ENCODE measurements at places on chromosomes 4 and X.

DNA sequence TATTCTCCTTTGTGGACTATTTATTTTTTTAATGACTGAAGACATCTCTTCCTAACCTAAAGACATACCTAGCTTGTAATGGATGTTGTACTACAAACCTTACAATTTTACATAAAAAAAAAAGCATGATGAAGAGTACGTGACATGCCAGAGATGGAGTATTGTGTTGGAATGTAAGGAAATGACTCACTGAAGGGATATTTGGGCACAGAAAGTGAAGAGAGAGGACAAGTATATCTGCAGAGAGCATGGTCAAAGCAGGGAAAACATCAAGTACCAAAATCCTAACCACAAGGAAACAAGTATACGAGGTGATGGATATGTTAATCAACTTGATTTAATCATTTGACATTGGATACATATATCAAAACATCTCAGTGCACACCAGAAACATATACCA is 1051.4 kb upstream of the PRKX start:
- DNase-seq: no peak

GRCh38 chrX:43108828-43109227 is 330.9 kb upstream of the PPP1R2C start:
- DNase-seq: no peak

- no peak for DNase-seq
Measured at GRCh38 chr4:14841801-14842768, 160.2 kb upstream of the CPEB2 start.

- no peak for DNase-seq
Measured at GRCh38 chr4:180153587-180153986, 2089.6 kb upstream of the TENM3 start.

DNA sequence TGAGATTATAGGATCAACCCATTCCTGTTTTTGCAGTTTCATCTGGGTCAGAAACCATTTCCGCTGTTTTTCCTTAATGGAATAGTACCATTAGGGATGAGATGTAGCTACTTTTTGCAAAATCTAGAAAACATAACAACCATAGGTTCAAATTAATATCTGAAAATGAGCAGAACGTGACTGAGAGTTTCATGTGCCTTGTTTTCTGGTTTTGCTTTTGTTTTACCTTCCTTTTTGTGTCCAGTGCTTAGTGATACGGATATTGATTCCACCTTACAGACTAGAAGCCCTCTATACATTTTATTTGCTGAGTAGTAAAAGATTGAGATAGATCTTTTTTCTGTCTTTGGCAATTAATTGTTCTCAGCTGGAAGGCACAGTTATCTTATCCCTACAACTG is 46.5 kb downstream of the SNX25 start:
- DNase-seq: no peak

DNA sequence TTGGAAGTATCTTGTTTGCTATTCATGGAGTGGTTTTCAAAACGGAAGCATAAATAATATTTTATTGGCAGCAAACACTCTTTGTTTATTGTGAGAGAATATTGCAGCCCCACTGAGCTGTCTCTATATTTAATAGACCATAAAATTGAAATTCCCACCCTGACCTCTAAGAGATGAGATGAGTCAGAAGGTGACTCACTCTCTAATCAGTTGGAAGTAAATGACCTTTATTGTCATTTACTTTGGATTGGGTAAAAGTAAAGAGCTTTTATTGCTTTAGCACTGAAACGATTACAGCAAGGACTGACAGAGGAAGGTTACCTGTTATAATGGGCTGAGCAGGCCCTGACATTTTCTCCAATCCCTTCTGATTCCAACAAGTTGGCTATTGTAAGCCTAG is 55.0 kb downstream of the SYTL5 start:
- DNase-seq: no peak

DNA sequence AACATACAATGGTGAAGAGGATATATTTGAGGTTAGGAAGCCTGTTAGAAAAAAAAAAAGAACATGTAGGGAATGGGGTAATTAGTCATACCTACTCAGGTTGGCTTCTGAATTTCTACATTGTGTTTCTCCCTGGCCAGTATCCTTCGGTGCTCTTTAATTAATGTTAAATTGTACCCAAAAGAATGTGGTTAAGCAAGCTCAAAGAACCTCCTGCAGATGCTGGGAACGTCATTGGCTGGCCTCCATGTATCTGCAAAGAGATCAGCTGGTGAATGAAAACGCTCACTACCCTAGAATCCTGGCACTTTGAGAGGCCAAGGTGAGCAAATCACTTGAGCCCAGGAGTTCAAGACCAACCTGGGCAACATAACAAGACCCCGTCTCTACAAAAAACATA is 942.3 kb upstream of the PRKX start:
- no peak for DNase-seq

DNA sequence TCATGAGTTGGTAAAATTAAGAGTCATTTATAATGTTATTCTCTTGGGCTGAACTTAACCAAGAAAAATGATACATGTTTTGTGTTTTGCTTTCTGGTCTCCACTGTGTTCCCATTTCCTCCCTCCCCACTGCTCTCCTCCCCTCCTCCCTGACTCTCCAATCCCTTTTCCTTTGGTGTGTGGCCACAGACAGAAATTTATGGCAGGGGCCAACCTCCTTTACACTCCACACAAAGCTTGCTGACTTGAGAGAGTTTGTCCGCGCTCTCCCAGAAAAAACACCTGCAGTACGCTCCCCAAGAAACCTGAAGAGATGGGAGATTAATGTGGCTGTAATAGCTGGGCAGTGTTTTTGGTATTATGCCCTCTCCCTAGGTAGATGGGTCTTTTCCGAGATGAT is 88.9 kb downstream of the ALPK1 start:
- DNase-seq: no peak

- no peak for DNase-seq
Measured at GRCh38 chrX:101430457-101431078, 22.5 kb downstream of the HNRNPH2 start.

- DNase-seq: no peak
Measured at GRCh38 chr4:140819610-140820009, 63.4 kb upstream of the TBC1D9 start.

DNA sequence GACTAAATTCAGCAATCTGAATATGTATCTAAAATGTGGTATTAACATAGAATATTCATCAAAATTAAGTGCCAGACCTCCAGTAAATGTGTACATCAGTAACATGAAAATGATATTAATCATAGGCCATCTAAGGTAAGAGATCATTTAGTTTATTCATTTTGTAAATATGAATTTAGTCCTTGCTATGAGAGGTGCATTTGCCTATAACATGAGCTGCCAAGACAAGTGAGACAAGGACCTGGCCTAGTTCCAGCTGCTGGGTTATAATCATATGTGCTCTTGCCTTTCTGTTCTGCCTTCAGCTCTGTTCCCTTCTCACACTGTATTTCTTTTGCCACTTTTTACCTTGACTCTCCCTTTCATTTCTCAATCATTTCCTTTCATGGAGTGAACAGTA is 160.0 kb downstream of the STIM2 start:
- no peak for DNase-seq

DNA sequence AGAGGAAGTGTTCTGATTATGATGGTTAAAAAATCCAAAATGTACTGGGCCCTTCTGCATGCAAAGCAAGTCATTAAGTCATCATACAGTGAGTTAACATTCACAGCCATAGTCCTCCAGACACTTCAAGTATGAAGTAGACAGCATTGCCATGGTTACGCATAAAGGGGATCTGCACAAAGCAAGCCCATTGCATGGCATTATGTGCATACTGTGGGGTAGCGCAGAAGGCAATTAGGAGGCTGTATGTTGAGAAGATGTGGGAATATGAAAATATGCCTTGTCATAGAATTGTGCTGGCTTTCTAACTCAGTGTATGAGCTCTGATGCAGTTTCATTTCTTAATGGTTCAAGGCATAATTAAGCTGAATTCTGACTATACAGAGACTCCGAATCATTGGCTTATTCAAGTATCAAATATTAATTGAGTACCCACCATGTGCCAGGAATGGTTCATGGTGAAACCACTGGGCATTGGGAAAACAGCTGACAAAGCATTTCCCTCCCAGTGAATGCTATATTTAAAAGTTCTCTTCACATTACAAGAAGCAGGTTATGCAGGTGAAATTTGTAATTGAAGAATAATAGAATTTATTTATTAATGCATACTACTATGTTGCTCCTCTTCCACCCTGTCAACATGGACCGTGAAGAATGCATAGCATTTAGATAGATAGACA is 588.9 kb downstream of the ZNF674 start:
- no peak for DNase-seq

GRCh38 chr4:163550869-163551267 is 56.4 kb downstream of the TMA16 start:
- DNase-seq: no peak

- DNase-seq: no peak
Measured at GRCh38 chr4:26062215-26062614, 148.2 kb downstream of the SMIM20 start.

- no peak for DNase-seq
Measured at GRCh38 chr4:95641571-95641970, 92.8 kb upstream of the UNC5C start.

GRCh38 chrX:69156638-69157037 is 8.6 kb downstream of the PJA1 start:
- no peak for DNase-seq

DNA sequence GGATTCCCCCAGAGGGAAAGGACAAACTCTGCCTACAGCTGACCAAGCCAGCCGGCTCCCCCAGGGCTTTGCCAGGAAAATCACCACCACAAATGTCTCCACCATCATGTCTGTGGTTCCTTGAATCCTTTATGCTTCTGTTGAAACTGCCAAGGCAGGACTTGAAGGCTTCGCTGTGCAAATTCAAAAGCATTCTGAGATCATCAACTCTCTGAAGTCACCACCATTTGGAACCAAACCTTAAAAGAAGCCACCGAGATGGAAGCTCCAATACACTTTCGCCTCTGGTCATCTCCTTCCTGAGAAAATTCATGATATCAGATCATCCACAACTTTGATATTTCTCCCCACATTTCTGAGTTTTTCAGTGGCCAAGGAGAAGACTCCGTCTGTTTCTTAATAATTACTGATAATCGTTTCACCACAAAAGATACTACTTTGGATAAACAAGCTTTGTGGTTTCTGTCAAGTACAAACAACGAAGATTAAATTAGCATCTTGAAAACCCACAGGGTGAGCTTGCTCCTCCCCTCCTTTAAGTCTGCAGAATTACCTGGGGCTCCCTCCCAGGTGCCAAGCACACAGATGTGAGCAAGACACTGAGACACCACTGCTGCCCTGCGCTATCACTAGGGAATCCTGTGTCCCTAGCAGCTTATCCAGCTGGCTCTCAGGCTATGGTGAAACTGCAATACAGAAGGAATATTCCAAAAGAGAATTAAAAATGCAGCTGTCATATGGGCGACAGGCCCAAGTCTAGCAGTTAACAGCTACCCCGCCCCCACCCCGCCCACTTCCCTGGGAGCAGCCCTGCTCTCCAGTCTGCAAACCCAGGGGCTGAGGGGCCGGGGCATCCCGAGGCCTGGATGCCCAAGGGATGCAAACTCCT is 125.0 kb upstream of the TBL1X start:
- no peak for DNase-seq

GRCh38 chr4:67869580-67870190 is 14.1 kb downstream of the TMPRSS11D start:
- DNase-seq: no peak

GRCh38 chrX:119121341-119121740 is 6.3 kb downstream of the KIAA1210 start:
- no peak for DNase-seq

GRCh38 chr4:133268205-133268604 is 119.1 kb downstream of the PCDH10 start:
- DNase-seq: no peak

DNA sequence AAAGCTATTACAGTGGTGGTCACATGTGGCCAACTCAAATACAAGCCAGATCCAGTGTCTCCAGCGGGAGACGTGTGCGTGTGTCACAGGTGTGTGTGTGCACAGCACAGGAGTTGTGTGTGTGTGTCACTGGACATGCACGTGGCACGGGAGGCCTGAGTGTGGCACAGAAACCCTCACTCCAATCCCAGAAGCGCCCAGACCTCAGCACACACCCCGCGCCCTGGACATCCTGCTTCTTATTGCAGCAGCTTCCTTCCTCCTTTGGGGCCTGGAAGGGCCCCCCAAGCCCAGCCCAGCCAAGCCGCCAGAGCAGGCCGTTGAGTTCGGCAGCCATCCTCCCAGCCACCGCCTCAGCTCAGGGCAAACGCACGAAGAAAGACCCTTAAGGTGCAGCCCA is 37.9 kb downstream of the ACOX3 start:
- DNase-seq: no peak

DNA sequence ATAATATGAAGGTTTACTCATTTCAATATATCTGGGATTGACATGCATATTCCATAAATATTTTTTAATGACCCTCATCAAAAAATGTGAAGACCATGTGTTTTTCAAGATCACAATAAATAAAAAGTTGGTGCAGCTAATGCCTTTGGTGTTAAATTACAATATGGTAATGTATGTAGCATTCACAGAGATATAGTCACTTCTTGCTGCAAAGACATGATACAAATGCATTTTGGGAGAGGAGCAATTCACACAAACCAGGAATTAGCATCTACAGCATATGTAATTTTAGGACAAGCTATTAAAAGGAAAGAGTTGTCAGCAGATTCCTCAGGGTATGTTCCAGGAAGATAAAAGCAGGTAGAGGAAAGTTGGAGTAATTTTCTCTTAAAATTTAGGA is 734.5 kb upstream of the HTR2C start:
- DNase-seq: no peak

- no peak for DNase-seq
Measured at GRCh38 chrX:5236096-5236495, 992.6 kb downstream of the NLGN4X start.

DNA sequence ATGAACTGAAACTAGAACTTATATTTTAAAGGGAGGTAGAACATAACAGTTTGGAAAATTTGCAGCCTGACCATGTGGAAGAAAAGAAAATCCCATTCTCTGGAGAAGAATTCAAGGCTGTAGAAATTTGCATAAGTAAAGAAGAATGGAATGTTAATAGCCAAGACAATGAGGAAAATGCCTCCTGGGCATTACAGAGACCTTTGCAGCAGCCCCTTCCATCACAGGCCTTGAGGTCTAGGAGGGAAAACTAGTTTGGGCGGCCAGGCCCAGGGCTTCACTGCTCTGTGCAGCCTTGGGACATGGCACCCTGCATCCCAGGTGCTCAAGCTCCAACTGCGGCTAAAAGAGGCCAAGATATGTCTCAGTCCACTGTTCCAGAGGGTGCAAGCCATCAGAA is 1506.8 kb downstream of the PCDH18 start:
- DNase-seq: no peak

DNA sequence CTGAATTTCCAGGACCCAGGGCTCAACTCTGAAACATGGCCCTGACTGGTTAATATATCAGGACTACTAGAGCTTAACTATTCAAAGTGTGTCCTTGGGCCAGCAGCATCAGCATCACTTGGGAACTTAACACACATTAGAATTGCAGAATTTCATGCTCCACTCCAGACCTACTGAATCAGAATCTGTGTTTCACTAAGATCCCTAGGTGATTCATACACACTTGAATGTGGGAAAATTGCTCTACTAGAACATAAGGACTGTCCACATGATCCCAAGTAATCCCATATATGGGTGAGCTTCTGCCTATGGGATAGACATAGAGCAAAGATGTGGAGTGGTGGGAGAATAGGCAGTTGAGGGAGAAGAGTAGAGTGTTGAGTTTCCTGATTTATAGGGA is 192.5 kb upstream of the CLNK start:
- no peak for DNase-seq
